Activated CD8-positive, alpha-beta memory T cell treated with anti-CD3 and anti-CD28 coated beads, Interleukin-2, amount 10 ng/mL, durations not matched to agents 7 days and 5 days (primary cell): ENCODE measurements at places on chromosomes 7 and 10. TPM values are rescaled to one million over a fixed set of nuclear protein-coding genes. Genes with fewer than 3 reads are reported as not detected.

- no peak for DNase-seq
Observed at GRCh38 chr10:118148247-118148646, 101.5 kb upstream of the RAB11FIP2 start.

DNA sequence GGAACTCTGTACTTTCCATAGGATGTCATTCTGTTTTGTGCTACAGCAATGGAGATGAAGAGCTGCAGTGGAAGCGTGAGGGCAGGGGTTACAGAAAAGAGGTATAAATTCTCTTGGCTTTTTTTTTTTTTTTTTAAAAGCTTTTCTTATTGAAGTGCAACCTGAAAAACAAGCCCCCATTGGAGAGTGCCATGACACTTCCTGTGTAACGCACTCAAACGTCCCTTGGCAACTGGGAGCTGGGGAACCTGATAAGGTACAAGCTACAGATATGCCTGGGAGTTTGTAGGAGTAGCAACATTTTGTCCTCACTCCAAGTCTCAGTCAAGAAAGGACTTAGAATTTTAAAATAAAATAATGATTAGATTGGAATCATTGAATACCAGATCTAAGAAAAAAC, 512.1 kb downstream of the RPS24 start:
- no peak for DNase-seq

DNA sequence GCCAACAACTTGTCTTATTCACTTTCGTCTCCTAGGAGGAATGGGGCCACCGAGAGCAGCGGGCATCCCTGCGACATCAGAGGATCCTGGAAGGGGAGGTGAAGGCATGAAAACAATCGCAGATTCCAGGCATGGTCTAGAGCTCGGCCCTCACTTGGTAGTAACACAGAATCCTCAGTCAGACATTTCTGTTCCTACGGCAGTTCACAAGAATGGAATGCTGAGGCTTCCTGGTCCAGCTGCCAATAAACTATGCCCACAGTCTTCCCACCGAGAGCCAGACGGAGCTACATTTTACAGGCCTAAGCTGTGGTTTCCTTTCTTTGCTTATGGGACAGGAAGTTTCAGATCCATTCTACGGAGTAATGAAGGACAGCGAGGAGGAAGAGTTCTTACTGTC, 75.8 kb downstream of the OR13A1 start:
- no peak for DNase-seq

HOXA2 gene
- not detected for total RNA-seq

ANXA8 gene
- total RNA-seq: 1.3 TPM

AKR1C1 gene
- total RNA-seq: 0.32 TPM

MAGI2 gene
- total RNA-seq: 0.09 TPM
